NCI-H1048 (cell line): ENCODE measurements at places on chromosomes 3 and 15.

GRCh38 chr3:156614642-156615511 is 59.5 kb upstream of the TIPARP start:
- DNase-seq: no peak

GRCh38 chr15:56165234-56165633 is 78.4 kb downstream of the RFX7 start:
- no peak for DNase-seq

DNA sequence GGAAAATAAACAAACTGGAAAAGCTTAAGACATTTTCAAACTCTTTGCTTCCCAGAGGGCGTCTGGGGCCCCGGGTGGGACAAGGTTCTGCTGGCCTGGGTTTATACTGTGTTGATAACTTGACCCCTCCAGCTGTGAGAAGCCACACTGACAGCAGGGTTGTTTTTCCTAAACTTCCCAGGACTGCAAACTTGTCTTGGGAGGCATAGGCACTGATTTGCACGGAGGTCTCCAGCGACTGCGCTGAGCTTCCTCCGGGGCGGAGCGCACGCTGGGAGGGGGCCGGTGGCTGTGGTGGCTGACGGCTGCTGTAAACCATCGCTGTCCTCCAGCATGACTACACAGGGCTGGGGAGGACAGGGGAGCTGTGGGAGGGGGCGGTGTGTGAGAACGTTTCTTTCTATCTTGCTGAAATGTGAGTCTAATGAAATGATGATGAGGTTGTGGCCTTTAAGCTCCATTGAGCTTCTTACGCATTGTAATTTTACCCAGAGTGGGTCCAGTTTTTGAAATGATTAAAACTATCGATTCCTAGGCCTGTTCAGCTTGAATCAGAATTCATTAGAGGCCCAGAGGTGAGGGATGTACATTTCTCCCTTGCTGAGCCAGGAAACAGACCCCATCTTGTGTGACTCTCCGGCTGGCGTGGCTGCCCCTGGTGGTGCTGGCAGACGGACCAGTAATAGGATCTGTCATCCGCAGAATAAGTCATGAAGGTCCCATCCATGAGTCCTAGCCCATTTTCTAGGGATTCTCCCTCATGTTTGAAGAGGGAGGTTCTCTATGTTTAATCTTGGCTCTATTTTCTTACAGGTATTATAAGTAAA is 40.5 kb upstream of the VPS8 start:
- no peak for DNase-seq

DNA sequence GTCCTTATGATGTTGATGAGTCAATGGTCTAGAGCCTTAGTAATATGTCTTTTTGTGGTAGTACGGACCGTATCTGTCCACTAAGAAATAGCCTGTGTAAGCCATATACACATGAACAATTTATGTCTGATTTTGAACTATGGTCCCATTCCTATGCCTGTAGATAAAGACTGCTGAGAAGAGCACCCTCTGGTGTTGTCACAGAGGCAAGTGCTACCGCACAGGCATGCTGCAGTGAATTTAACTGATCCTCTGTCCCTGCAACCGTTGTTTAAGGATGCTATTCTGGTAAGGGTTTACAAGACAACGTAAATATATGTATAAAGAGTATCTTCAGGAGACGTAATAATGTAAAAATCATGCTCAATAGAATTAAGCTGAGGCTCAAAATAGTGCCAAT is 170.7 kb downstream of the UBE3A start:
- DNase-seq: no peak

GRCh38 chr3:61776390-61776789 is 215.0 kb downstream of the PTPRG start:
- no peak for DNase-seq

- DNase-seq: no peak
These were observed 152.3 kb downstream of the FBN1 start for GRCh38 chr15:48493084-48493762.

GRCh38 chr3:24952388-24952787 is 457.7 kb upstream of the THRB start:
- DNase-seq: no peak

- DNase-seq: no peak
These were observed 10.3 kb downstream of the TXNRD3 start for GRCh38 chr3:126644615-126645014.

- DNase-seq: no peak
These were observed 391.4 kb downstream of the KCNH8 start for GRCh38 chr3:19539518-19540392.

DNA sequence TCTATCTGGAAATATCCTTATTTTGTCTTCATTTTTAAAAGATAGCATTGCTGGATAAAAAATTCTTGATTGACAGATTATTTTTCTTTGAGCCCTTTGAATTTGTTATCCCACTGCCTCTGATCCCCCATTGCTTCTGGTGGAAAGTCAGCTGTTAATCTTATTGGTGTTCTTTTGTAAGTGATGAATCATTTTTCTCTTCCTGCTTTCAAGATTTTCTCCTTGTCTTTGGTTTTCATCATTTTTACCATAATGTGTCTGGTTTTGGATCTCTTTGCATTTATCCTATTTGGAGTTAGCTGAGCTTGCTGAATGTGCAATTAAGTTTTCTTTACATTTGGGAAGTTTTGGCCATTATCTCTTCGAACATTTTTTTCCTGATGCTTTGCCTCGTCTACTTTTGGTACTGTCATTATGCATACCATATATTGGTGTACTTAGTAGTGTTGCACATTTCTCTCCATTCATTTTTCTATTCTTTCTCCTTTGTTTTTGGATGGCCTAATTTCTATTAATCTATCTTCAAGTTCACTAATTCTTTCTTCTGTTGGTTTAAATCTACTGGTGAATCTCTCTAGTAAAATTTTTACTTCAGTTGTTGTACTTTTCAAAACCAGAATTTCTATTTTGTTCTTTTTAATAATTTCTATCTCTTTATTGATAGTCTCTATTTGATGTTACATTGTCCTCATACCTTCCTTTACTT is 440.0 kb upstream of the PROK2 start:
- no peak for DNase-seq

DNA sequence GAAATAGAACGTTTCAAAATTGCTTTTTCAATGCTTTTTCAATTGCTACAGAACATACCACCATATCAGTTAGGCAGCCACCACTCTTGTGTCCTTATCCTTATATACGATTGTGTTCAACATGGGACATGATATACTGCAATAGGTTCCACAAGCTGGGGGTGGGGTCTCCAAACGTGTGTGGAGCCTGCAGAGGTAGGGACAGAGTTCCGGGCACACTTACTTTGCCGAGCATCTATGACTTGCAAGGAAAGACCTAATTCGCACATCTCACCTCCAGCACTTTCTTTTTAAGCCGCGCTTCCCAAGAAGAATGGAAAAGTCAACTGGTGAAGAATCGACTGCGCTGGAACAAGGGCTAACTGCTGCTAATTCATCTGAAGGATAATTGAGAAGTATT is 39.6 kb upstream of the SFMBT1 start:
- DNase-seq: no peak

DNA sequence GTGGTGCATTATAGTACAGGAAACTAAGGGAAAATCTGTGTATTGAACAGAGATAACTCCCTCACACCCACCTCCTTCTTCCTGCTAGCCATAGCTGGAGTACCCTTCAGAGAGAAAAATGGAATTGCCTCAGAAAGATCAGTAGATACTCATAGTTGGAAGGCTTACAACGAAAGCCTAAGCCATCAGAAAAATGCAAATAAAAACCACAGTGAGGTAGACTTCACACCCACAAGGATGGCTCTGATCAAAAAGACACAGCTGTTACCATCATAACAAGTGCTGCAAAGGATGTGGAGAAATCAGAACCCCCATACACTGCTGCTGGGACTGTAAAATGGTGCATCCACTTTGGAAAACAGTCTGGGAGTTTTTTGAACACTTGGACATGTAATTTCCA is 7.4 kb upstream of the DLG1 start:
- no peak for DNase-seq

GRCh38 chr15:39430389-39430788 is 150.5 kb upstream of the THBS1 start:
- no peak for DNase-seq

GRCh38 chr3:89560568-89560967 is 453.1 kb downstream of the EPHA3 start:
- no peak for DNase-seq

GRCh38 chr3:35305406-35305805 is 333.9 kb upstream of the ARPP21 start:
- DNase-seq: no peak

DNA sequence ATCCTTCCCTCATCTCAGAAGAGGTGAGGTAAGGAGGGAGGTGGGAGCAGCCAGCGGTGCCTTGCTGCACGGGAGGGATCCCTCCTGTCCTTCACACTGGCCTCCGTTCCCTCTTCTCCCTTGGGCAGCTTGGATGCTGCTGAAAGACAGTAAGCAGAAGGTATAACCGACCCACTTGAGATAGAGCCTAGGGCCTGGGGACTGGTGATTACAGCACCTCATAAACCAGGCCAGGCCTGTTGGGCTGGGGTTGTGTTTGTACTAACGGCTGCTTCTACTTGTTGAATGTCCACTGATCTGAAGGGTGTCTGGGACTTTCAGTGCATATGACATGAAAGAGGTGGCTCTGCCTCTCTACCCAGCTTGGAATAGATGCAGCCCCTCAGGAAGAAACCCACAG is 25.0 kb downstream of the SEMA6D start:
- DNase-seq: no peak

DNA sequence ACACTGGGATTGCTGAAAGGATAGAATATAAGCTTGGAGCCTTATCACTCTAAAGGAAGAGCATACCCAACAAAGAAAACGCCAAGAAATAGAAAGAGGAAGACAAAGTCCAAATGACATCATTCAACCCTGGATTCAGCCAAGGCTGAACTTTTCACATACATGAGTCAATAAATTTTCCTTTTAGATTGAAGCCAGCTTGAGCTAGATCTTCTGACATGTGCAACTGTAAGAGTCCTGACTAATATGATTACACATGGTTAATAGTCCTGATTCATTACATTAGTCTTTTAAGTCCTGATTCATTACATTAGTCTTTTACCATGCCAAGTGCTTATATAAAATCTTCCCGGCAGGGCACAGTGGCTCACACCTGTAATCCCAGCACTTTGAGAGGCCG is 13.6 kb upstream of the DENND6A start:
- DNase-seq: no peak

- DNase-seq: no peak
These were observed 2.3 kb upstream of the TMPRSS7 start for GRCh38 chr3:112032098-112032731.

- DNase-seq: no peak
These were observed 428.5 kb upstream of the CNTN3 start for GRCh38 chr3:75042941-75043340.

- DNase-seq: no peak
These were observed 2.5 kb downstream of the GXYLT2 start for GRCh38 chr3:72890166-72890925.

- no peak for DNase-seq
These were observed 975.5 kb downstream of the IGSF11 start for GRCh38 chr3:118059096-118059495.

- no peak for DNase-seq
These were observed 135.6 kb downstream of the KCNMB2 start for GRCh38 chr3:178671791-178672190.
